Activated naive CD8-positive, alpha-beta T cell treated with anti-CD3 and anti-CD28 coated beads for 36 hours (primary cell): ENCODE measurements at places on chromosomes 16 and 17.

DNA sequence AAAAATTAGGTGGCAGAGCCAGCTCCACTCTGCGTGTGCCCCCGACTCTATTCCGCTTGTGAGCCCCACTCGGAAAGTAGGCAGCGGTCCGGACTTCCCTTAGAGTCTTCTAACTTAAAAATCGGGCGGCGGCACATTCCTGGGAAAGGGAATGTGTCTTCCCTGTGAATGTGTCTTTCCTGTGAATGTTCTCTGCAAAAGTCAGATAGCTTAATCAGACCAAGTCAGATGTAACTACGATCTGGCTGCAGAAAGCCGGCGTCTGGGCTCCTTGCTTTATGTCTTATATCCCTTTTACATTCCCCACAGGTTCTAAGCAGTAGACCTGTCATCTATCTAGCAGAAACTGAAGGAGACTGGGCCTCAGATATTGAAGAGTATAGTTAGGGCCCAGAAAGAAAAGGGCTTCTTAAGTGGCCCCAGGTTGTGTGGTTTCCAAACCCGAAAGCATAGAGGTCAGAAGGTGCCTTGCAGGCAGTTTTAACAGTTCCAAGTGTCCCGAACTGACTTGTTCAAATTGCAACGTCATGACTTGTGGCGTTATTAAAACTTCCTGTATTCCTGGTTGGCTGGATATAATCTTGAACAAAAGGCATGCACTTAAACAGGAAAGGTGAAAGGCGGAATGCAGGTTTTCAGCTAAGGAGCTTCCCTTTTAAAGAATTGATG is 601 bp downstream of the PHKB start:
- DNase-seq = no peak

- DNase-seq = no peak
Measured at GRCh38 chr16:69431948-69432468, 7.6 kb downstream of the CYB5B start.

DNA sequence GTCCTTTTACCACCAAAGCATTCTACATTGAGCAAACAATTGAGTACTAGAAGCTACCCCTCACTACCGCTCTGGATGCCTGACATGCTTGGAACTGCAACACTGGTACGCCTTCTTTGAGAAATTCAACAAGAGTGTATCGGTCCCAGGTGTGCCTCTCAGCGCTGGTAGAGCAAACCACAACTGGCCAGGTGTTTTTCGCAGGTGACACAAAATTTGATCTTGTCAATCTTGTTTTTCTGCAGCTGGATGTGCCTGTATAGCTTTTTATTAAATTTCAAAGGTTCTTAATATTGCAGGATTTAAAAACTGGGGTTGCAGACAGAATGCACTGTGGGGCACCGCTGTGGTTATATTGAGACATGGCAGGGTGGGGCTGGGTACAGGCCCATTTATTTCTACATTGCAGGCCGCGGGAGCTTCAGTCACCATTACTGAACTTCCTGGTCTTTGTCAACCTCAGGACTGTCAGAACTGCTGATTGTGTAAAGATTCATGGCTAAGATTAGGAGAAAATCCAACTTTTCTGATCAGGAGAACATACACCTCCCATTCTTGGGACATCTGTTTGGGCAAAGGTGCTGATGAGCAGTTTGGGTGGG is 4.5 kb upstream of the SNX20 start:
- DNase-seq = no peak

DNA sequence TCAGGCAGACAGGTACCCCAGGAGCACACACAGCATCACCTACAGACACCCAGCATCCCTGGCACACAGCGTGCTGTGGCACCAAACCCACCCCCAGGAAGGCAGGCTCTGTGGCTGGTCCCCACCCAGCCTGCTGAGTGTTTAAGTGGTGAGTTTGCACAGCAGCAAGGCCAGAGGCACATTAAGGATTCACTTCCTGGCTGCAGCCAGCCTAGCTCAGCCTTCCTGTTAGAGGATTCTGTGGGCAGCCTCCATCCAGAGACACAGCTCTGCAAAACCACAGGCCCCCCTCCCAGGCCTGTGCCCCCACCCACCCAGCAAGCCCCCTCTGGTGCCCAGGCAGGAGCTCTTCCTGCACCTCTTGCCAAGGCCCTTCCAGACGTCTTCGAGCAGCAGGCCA is 36.1 kb upstream of the PHB1 start:
- DNase-seq = no peak

- DNase-seq = no peak
Measured at GRCh38 chr16:49061137-49061714, 220.4 kb downstream of the CBLN1 start.

DNA sequence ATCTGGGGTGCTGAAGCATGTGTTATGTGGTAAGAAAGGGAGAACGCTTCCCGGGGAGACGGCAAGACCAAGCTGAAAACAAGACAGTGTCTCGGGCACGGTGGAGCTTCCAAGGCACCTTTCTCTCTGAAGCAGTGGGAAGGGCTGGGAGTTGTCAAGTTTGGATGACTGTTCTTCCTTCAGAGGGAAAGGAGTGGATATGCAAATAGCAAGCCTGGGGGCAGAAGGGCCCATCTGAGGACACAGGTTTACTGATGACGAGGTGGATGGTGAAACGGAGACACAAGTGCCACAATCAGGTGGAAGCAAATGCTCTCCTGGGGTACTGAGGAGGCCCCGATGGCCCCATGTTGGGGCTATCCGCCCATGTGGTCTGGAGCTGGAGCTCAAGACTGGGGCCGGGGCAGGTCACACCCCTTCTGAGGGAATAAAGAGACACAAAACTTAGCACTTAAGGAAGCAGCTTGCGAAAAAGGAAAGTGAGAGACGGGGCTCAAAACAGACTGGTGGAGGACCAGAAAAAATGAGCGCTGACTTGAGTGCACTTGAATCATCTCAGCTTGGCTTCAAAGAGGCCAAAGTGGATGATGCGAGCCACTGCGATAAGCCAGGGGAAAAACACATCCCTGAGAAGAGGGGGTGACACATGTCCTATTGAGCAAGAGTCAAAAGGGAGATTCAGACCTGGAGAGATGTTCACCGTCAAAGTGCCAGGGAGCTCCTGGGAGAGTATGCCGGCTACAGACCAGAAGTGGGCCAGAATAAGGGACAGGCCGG is 34.8 kb upstream of the MTSS2 start:
- DNase-seq = no peak

DNA sequence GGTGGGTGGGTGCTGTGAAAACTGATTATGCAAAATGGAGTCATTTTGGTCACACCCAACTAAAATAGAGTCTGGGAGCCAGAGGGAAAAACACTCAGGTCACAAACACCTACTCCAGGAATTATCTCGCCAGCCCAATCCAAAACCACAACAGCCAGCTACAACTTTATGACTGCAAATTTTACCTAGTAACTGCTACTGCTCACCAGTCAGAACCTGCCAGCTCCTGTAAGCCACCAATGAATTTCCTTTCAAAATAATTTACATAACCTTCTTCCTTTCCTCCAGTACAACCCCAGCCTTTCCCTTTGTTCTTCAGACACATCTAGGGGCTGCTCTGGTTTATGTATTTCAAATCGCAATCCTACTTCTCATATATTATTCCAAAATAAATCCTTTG is 52.6 kb upstream of the DYNLRB2 start:
- DNase-seq = no peak

DNA sequence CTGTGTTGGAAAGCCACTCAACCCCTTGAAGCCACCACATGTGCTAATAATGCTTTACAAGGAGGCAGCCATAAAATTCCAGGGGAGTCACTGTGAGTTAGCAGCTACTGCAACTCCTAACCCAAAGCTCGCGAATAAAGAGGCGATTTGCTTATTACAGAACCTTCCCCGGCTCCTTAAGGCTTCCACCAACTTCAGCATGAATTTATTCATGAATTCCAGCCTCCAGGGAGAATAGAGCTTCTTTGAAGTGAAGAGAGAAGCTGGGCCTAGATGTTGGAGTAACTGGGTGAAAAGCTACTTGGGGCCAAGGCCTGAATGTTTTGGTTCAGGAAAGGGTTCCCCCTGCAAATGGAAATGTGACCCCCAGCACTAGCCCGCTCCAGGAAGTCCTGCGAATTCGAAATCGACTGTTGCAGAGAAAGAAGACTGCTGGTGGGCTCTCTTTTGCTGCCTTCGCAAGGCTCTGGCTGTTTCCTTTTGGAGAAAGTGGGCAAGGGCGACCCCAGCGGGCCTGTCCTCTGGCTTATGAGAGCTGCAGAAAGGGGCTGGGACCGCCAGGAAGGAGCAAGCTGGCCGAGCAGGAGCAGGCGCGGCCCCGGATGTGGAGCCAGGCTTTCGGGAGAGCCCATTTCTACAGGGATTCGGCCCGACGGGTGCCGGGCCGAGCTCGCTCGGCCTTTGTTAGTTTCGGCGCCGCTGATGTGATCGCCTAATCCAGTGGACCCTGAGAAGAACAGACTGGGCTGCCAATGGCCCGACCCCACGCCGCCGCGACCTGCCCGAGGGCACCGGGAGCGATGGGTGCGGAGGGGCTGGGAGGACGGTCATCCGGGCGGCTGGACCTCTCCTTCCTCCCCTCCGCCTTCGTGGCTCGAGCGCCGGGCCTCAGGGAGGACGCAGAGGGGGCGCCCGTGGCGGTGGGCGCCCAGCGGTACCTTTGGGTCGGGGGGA is 7.6 kb downstream of the CBX8 start:
- no peak for DNase-seq

DNA sequence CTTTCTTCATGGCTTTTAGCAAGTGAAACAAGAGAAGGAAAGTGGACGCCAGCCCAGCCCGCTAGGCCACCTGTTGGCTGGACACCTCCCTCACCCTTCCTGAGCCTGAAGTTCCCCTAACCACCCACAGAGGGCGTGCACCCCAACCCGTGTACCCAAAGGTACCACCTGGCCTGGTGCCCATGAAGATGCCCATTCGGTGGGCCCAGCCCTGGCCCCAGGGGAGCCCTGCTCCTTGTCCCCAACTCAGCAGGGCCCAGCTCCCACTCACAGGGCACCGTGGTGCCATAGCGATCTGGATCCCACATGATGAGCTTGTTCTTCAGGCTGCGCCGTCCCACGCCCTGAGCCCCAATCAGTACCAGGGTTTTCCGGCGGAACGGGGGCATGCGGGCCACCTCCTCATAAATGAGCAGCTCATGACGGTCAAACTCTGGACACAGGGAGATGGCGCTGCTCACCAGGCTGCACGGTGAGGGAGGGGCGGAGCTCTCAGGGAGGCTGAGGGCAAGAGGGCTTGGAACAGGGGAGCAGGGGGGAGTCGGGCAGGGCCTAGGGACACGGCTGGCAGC is 26.8 kb downstream of the MPP2 start:
- DNase-seq = peak; percentile 37

GRCh38 chr17:68909066-68909465 is 46.1 kb downstream of the ABCA8 start:
- DNase-seq = no peak

GRCh38 chr16:57838161-57838560 is 35.9 kb upstream of the KIFC3 start:
- no peak for DNase-seq

DNA sequence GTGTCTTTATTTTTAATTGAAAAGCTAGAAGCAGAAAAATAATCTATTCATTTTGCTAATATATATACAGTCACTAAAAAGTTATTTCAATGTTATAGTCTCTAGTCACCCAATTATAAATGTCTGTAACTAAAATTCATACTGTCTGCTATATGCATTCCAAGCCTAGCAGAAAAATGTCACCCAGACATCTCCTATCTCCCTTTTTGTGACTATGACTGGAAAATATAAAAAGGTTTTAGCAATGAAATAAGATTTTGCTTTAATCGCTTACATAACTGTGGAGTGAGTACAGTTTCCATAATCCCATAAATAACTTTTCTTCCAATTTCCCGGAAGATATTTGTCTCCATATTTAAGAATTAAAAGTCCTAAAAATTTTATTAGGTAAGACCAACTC is 88.6 kb downstream of the BRIP1 start:
- no peak for DNase-seq

- no peak for DNase-seq
Measured at GRCh38 chr17:21371511-21372081, 4.6 kb upstream of the KCNJ12 start.

GRCh38 chr16:85564277-85565051 is 48.7 kb upstream of the GSE1 start:
- DNase-seq = peak; percentile 69

DNA sequence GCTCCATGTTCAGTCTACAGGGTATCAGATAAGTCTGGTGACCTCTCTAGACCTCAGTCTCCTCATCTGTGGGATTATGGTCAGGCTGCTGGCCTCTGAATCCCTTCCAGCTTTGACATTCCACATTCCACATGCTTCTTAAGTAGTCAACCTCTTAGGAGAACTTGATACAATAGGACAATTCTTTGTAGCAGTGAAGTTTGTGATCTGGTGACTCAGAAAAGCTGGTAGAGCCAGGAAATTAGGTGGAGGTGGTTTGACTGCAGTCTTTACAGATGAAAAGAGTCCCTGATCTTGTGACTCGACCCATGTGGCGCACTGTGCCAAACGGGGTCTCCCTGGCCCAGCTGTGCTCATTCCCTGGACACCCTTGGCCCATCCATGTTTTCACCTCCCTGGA is 147.8 kb downstream of the NTN1 start:
- no peak for DNase-seq

DNA sequence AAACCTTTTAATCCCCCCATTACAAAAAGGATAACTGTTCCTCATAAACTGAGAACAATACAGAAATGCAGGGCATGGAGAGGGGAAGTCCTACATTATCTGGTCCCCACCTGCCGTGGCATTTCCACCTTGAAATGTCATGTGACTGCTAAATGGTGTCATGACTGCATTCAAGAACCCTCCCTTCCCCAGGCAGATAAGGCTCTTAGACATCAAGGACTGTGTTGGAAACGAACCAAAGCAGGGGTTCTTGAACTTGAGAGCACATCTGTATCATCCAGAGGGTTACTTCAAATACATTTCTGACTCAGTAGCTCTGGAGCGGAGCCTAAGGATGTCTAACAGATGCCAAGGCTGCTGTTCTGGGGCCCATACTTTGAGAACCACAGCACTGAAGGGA is 18.4 kb downstream of the CMTM3 start:
- DNase-seq = no peak

GRCh38 chr17:65294181-65294719 is 157.1 kb downstream of the RGS9 start:
- peak; percentile 54 for DNase-seq

- no peak for DNase-seq
Measured at GRCh38 chr17:41837761-41838538, at the start of gene KLHL10. TSS of gene KLHL10 (plus strand) at chr17:41837825. CDS start at chr17:41837933, 108 bp downstream.

GRCh38 chr17:43891851-43892646 is 15.3 kb downstream of the MPP2 start:
- DNase-seq = no peak

DNA sequence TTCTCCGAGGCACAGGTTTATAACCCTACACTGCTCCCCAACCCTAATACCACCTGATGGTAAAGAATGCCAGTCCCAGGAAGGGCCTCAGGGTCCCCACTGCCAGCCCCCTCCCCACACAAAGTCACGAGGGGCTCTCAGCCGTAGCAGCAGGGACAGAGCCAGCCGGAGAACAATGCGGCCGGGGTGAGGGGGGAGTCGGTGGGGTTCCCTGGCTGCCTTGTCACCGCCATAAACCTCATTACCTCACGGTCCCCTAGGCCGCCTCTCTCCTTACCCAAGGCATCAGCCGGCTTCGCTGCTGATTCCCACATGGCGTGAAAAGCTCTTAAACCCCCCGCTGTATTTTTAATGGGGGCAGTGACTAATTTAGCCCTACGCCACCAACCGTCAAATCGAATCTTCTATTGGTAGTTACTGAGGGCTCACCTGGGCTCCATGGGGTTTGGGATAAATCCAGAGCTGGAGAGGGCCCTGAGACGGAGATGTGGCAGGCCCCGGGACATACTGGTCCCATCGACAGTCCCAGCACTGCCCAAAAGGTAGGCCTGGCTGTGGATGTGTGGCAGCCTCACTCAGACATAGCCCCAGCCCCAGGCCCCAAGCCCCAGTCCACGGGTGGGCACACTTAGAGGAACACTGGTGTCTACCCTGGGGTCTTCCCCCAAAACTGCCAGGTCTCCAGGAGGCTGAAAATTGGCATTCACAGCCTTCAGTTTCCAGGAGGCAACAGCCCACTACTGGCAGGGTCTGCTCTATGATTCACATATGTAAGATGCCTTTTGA is 115.3 kb downstream of the C16orf78 start:
- DNase-seq = no peak
